ENCODE measurements at places on chromosomes 16 and 17. TPM values are rescaled to one million over a fixed set of nuclear protein-coding genes. Genes with fewer than 3 reads are reported as not detected.

GRCh38 chr16:2787961-2788360 is 601 bp upstream of the PRSS33 start:
- H3K4me3 ChIP-seq = no peak overlapping the region
- H3K27ac ChIP-seq = no peak overlapping the region
- no peaks in the 10 kb centered on the region for H3K36me3 ChIP-seq
- no peak for DNase-seq
- H3K27me3 ChIP-seq = peaks cover 25% of the 10 kb centered on the region
- H3K4me1 ChIP-seq = peaks cover 2% of the 10 kb centered on the region

DNA sequence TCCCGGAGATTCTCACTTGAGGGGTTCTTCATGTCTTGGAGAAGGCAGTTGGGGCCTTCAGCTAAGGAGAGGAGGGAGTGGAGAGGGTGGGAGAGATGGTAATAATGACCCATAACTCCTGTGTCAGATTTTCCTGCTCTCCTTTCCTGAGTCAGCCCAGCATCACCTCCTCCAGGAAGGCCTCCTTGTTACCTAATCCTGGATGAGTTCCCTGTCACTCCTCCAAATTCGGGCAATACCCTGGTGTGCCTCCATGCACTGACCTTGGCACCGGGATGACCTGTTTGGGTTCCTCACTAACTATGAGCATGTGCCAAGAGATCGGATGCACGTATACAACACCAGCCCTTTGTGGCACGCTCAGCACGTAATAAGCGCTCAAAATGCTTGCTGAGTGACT is 38.8 kb downstream of the SDK2 start:
- no peaks in the 10 kb centered on the region for H3K4me1 ChIP-seq
- peaks cover 1% of the 10 kb centered on the region for H3K27me3 ChIP-seq
- DNase-seq = no peak
- H3K4me3 ChIP-seq = no peak overlapping the region

KRT36 gene
- total RNA-seq = not detected

- H3K4me1 ChIP-seq = peaks cover 47% of the 10 kb centered on the region
- peaks cover 3% of the 10 kb centered on the region for H3K27me3 ChIP-seq
- peaks cover 38% of the 10 kb centered on the region for H3K36me3 ChIP-seq
- peak; percentile 56 for DNase-seq
- H3K27ac ChIP-seq = peak overlapping the region; percentile 96
Observed at GRCh38 chr16:79599837-79600637, 500 bp downstream of the MAF start.

HS3ST3A1 gene
- total RNA-seq = 1.2 TPM

DNA sequence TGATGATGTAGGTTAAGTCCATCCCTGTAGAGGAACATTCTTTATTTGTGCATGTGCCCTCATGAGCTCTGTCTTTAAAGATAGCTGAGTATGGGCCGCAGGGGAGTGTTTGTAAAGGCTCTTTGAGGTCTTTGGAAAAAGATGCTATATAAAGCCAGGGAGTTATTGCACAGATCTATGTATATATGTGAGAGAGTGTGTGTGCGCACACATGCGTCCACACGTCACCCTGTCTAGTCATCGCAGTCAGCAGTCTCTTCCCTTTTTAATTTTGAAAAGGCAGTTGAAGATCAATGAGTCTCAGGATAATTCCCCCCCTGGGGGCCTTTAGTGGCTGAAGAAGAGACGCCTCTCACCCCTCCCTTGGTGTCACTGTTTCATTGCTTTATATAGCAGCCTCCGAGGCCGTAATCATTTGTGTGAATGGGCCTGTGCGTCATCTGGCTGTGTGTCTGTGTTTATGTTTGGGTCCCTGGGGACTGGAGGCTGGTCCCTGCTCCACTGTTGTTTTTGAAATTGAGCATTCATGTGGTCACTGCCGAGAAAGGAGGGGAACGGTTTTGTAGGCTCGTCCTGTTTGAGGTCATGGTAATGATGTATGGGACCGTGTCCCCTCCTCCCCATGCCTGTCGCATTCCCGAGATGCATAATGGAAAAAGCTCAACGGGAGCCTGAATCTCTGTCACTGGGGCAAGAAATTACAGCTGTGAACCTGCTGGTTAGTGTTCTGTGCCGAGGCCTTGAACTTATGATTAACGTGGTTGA is 143.9 kb downstream of the SNX29 start:
- no peak overlapping the region for H3K4me3 ChIP-seq
- H3K27me3 ChIP-seq = no peaks in the 10 kb centered on the region
- H3K36me3 ChIP-seq = no peaks in the 10 kb centered on the region
- no peak for DNase-seq
- H3K27ac ChIP-seq = no peak overlapping the region
- H3K4me1 ChIP-seq = peaks cover 7% of the 10 kb centered on the region

DNA sequence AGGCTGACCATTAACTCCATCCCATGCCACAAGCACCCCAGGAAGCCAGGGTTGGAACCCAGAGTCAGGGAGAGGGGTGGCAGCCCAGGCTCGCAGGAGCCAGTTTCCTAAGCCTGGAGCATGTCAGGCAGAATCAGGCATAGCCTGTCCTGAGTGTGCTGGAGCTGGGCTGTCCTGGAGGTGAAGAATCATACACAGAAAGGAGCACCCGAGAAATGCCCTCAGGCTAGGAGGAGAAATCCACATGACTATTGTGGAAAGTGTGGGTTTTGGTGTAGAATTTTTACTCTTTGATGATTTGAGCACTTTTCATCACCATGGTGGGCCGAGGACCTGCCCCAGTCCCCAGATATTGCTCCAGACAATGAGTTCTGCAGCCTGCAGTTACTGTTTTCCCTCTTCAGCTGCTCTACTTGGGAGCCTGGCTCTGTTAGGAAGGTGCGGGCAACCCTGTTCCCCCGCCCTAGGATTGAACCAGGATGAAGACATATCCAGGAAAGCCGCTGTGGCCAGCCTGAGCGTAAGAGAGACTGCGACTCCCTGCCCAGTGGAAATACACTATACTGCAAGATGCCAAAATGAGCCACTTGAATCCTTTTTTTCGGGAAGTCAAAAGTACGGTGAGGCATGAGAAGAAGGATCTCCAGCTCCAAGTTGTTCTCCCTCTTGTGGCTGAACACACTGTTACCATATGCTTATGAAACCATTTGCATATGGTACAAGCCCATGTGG is 29.0 kb upstream of the HEATR6 start:
- peaks cover 9% of the 10 kb centered on the region for H3K4me1 ChIP-seq
- peaks cover 28% of the 10 kb centered on the region for H3K27me3 ChIP-seq
- H3K27ac ChIP-seq = no peak overlapping the region
- H3K36me3 ChIP-seq = no peaks in the 10 kb centered on the region
- no peak for DNase-seq

GRCh38 chr17:6163612-6164333 is 93.6 kb downstream of the WSCD1 start:
- H3K4me3 ChIP-seq = no peak overlapping the region
- no peak for DNase-seq
- no peaks in the 10 kb centered on the region for H3K4me1 ChIP-seq

DNA sequence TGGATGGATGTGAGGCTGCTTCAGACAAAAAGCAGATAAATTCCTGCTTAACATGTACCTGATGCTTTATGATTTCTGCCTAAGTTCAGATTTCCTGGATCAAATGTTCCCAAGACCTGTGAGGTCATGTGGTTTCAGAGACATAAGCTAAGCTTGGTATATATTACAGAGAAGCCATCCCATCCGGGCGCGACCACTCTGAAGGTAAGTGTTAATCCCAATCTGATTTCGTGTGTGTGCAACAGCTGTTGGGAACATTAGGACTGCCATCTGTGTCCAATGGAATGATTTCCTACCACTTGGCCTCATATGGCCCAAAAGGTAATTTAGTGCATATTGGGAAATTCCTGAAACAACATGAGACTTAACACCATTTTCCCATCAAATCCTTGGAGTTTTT is 199.1 kb downstream of the HS3ST3B1 start:
- H3K36me3 ChIP-seq = no peaks in the 10 kb centered on the region
- no peak overlapping the region for H3K4me3 ChIP-seq
- DNase-seq = no peak

GRCh38 chr17:21003007-21003621 is 39.7 kb downstream of the USP22 start:
- no peaks in the 10 kb centered on the region for H3K27me3 ChIP-seq
- H3K36me3 ChIP-seq = peaks cover 83% of the 10 kb centered on the region
- no peak overlapping the region for H3K4me3 ChIP-seq
- no peak overlapping the region for H3K27ac ChIP-seq
- no peak for DNase-seq
- H3K4me1 ChIP-seq = peaks cover 23% of the 10 kb centered on the region

TPSB2 gene
- total RNA-seq = not detected

DNA sequence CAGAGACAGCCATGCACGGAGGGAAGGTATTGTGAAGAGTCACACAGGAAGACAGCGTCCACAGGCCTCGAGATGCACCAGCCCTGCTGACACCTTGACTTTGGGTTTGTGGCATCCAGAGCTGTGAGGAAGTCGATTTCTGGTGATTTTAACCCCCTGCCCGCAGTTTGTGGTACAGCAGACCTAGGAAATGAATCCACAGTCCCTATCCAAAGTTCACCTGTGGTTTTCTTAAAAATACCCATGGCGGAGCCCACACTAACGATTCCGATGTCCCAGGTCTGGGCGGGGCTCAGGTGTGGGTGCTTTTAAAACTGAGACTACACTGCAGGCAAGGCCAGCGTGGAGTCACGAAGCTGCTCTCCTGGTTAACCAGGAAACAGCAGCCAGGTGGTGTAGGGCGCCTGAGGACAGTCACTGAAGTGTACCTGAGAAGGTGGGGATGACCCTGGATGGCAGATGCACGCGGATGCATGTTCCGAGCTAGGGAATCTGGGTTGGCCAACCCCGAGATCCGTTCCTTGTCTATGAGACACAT is 14.4 kb upstream of the MEAK7 start:
- peaks cover 64% of the 10 kb centered on the region for H3K4me1 ChIP-seq
- peak overlapping the region; percentile 85 for H3K27ac ChIP-seq
- H3K27me3 ChIP-seq = no peaks in the 10 kb centered on the region
- DNase-seq = peak; percentile 76
- peaks cover 34% of the 10 kb centered on the region for H3K36me3 ChIP-seq
- no peak overlapping the region for H3K4me3 ChIP-seq

SMPD3 gene
- 0.07 TPM for total RNA-seq

GRCh38 chr17:4527134-4527533 is 28.1 kb downstream of the MYBBP1A start:
- no peak overlapping the region for H3K4me3 ChIP-seq
- peaks cover 21% of the 10 kb centered on the region for H3K27me3 ChIP-seq

SCGB1C2 gene
- not detected for total RNA-seq

DNA sequence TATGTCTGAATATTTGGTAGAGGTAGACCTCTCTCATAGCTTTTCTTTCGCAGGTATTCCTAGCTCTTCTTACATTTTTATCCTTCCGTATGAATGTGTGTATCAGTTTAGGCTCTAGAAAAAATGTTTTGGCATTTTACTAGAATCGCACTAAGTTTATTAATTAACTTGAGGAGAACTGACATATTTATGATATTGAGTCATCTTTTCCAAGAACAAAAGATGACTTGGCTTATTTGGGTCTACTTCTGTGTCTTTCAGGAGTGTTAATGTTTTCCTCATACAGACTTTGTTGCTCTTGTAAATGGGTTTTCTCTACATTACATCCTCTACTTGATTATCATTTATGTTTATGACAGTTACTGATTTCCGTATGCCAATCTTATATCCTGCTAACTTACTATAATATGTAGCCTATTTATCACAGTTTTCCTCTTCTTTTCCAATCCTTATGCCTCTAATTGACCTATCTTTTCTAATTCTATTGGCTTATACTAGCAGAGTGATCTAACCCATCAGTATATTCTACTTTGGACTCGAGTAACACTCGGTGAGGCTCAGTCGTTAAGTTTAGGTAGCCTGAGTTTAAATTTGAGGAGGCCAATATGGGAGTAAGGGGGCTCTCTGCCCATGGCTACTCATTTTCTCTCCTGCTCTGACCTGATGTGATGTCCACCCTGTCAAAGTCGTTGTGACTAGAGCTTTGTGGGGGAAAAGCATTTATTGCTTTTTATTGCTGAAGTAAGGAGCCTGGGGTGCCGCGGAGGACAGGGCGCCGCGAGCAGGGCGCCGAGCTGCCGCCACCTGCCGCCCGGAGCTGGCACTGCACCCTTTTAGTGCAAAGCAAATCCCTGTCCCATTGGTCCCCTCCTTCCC is 20.0 kb downstream of the ST6GALNAC1 start:
- H3K27me3 ChIP-seq = peaks cover 11% of the 10 kb centered on the region
- H3K36me3 ChIP-seq = no peaks in the 10 kb centered on the region
- peaks cover 8% of the 10 kb centered on the region for H3K4me1 ChIP-seq
- no peak overlapping the region for H3K4me3 ChIP-seq
- H3K27ac ChIP-seq = no peak overlapping the region

SLC12A3 gene
- total RNA-seq = not detected

DNA sequence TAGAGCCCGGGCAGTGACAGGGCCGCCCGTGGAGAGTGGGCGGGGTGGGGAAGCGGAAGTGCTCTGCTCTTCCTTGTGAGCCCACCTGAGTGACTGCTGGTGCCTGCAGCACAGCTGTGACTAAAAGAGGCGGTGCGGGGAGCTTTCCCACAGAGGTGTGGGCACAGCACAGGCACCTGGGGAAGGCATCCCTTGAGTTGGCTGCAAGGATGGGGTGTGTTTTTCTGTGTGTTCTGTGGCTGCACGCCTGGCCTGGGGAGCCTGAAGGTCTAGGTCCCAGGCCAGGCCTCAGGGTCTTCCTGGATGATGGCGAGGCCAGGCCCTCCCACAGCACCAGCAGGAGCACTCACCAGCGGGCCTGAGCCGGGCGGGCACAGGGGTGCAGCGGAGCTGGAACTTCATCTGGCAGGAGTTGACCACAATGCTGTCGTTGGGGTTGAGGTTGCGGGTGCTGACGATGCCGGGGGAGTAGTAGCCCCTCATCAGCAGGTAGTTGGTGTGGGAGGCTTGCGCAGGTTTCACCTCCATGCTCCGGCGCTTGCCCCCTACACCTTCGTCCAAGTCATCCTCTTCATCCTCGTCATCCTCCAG is 67.1 kb downstream of the IL21R start:
- no peak overlapping the region for H3K27ac ChIP-seq
- no peak for DNase-seq
- H3K4me1 ChIP-seq = no peaks in the 10 kb centered on the region

HLF gene
- total RNA-seq = 4.5 TPM

DNA sequence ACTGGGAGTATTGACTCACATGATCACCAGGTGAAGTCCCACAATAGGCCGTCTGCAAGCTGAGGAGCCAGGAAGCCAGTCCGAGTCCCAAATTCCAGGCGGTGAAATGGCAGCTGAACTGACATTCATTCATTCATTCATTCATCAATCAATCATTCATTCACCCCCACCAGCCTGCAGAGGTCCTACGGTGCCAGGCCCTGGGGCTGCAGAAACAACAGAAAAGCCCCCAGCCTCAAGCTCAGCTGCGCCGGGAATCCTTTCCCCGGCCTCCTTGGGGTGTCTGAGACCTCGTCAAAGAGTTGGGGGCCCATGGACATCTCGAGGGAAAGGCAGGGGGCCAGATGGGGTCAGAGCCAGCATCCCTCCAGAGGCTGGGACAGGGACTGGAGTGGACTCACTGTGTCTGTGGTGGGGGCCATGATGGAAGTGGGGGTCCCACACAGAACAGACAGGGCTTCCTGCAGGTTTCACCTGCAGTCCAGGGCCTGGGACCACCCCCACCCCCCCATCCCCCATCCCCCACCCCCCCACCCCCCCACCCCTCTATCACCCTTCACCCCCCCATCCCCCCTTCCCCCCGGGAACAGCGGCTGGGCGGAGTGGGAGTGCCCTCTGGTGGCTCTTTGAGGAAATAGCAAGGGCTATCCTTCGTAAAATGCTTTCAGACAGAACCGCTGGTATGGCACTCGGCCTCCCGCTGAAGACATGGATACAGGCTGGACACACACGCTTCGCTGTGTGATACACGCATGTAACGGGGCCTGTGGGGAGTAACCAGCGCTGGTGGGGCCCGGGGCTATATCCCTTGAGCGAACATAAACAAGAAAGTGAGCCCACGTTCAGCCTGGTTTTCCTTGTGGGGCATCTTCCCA is 8.5 kb upstream of the ZC3H18 start:
- peaks cover 6% of the 10 kb centered on the region for H3K4me1 ChIP-seq
- H3K36me3 ChIP-seq = no peaks in the 10 kb centered on the region
- no peak overlapping the region for H3K4me3 ChIP-seq
- no peaks in the 10 kb centered on the region for H3K27me3 ChIP-seq
- DNase-seq = peak; percentile 25
- no peak overlapping the region for H3K27ac ChIP-seq

Data from activated T-helper 2 cell treated with anti-CD3 and anti-CD28 coated beads, Interferon-gamma antibody, Interleukin-2, Interleukin-4, amounts not matched to agents 10 μg/mL and 5 μg/mL and 100 μg/mL, durations not matched to agents 14 hours and 24 hours and 36 hours (primary cell).